Spinal cord (tissue), 10 donors: ENCODE measurements at places on chromosomes 6 and 20. TPM values are rescaled to one million over a fixed set of nuclear protein-coding genes. Genes with fewer than 3 reads are reported as not detected.

Gene CLVS2
- 16.8 TPM for polyA plus RNA-seq

Gene MAS1
- 0.03 TPM for polyA plus RNA-seq

Gene PPARD
- 44.1 TPM for polyA plus RNA-seq

Gene SLC22A7
- polyA plus RNA-seq = 0.71 TPM

Gene CALHM4
- polyA plus RNA-seq = not detected

Gene BEND6
- polyA plus RNA-seq = 106 TPM

Gene KCNK5
- 4.8 TPM for polyA plus RNA-seq

Gene SNAP25
- 412 TPM for polyA plus RNA-seq

Gene PI3
- polyA plus RNA-seq = not detected
